ENCODE measurements at places on chromosomes 2 and 18.

DNA sequence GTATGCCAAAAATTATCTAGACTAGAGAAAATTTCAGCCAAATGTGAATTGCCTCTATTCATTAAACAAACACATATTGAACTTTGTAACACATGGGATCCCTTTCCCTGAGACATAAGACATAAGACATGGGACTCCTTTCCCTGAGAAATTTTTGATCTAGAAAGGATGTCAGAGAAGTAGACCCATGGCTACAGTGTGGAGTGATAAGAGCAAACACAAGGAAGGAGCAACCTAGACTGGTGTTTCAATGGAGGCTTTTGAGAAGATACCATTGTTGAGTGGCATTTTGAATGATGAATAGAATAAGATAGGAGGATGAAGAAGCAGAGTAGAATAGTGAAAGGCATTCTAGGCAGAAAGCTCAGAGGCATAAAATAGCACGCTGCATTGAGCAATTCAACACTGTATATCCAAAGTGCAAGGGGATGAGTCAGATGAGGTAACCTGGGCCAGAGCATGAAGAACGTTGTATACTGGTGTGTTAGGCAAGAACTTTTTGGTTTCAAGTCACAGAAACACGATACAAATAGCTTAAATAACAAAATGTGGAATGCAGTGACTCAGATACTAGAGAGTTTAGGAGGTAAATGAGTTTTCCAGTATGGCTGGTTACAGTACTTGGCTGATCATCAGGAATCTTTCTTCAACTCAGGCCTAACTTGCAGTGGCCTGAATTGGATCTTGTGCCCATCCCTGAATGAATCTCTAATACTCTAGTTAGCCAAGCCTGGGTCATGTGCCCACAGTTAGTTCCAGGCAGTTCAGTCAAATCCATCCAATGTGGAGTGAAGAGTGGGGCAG lies 129.8 kb upstream of the TANK start:
- no peak for DNase-seq

- no peak for DNase-seq
Observed at GRCh38 chr2:164693834-164694233, 72.6 kb upstream of the GRB14 start.

GRCh38 chr2:70684846-70685622 lies 83.0 kb downstream of the ADD2 start:
- DNase-seq: no peak

DNA sequence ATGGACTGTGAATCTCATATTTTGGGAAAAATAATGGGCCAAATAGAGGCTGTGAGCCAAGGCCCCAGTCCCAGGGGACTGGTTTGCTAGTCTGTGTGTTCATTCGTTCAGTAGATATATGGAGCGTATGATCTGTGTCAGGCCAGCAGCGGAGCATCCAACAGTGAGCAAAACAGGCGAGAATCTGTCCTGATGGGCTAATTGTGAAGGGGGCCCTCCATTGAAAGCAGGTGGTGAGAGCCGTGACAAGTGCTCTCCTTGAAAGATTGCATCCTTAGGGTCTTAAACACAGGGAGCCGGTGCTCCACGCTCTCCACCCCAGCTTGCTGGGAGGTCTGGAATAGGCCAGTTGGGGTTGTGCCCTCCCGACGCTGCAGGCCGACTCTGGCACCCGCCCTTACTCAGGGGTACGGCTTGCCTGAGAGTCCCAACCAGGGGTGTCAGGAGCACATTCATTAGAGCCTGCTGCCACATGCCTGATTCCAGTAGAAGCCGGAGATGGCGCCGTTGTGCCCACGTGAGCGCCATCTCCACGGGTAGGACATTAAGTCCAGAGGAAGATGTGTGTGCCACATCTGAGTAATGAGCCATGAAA lies 213.3 kb downstream of the SH3RF3 start:
- DNase-seq: no peak

- DNase-seq: no peak
Observed at GRCh38 chr2:58039170-58039611, 7.4 kb upstream of the VRK2 start.

DNA sequence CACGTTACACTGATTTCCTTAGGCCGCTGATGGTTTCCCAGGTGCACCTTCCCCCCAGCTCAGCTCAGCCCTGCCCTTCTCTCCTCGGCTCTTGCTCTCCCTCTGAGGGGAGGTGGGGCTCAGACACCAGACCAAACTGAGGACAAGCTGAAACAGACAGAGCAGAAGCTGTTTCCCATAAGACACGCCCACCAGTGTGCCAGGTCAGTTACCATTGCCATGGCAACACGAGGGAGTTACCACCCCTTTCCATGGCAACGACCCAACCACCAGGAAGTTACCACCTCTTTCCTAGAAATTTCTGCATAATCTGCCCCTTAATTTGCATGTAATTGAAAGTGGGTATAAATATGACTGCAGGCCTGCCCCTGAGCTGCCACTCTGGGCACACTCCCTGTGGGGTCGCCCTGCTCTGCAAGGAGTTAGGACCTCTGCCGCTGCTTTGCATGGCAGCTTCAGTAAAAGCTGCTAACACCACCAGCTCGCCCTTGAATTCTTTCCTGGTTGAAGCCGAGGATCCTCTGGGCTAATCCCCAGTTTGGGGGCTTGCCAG lies 120.9 kb upstream of the SMIM21 start:
- DNase-seq: no peak

DNA sequence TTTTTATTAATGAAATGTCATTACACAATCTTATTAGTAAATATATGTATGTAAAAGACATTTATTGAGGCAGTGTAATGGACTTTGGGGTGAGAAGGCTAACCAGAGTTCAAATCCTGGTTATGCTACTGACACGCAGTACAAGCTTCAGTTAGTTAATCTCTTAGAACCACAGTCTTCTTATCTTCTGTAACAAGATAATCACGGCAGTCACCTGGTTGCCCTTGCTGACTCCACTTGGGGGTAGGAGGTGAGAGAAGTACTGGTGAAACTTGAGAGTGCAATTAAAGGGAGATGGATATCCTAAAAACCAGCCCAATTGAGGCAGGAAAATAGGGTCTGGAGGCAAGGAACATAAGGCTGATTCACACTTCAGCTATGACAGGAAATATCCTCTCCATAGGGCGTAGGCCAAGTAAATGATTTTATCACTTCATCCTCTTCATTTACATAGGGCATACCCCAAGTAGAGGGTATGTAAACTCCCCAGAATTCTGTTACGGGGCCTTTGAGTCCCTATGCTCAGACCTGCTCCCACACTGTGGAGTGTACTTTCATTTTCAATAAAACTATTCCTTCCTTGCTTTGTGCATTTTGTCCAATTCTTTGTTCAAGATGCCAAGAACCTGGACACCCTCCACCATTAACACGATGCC lies 21.3 kb downstream of the SKA1 start:
- no peak for DNase-seq

DNA sequence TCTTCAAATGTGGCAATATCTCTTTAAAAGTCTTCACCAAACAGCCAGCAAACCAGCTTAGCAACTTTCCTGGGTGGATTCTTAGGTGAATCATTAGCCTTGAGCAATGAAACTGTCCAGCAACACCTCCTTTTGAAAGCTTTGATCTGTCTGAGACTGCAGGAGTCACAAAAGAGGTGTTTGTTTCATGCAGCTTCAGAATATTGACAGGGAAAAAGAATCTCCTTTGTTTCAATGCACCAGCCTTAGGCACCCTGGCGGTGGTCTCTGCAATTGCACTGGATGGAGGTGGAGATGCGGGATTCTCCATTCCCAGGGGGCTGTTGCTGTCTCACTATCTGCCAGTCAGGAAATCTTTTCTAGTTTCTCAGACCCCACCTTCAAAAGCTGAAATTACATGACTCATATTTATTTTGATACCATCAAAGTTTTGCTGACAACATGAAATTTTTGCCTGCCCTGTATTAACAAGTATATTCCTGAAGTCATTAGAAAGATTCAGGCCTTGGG lies 76.0 kb upstream of the DSG1 start:
- no peak for DNase-seq

- DNase-seq: no peak
Observed at GRCh38 chr2:241575624-241576292, 17.2 kb downstream of the BOK start.

GRCh38 chr2:96591054-96591453 lies 47.1 kb downstream of the KANSL3 start:
- no peak for DNase-seq

DNA sequence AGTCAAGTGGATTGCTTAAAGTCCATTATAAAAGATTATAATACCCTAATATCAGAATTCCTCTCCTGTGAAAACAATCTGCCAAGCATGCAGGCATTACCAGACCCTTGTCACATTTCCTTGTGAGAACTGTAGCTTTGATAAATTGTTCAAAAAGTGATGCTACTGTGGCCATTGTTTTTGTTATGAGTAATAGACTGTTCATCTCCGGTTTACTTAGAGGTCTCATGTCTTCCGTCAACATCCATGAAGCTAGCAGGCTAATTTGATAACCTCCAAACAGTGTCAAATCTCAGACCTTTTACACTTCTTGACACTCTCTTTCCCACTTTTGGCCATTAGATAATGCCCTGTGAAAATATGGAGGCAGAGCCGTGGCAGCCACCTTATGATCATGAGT lies 342.7 kb downstream of the CPS1 start:
- no peak for DNase-seq

- no peak for DNase-seq
Observed at GRCh38 chr2:98308532-98308931, 37.7 kb upstream of the CNGA3 start.

DNA sequence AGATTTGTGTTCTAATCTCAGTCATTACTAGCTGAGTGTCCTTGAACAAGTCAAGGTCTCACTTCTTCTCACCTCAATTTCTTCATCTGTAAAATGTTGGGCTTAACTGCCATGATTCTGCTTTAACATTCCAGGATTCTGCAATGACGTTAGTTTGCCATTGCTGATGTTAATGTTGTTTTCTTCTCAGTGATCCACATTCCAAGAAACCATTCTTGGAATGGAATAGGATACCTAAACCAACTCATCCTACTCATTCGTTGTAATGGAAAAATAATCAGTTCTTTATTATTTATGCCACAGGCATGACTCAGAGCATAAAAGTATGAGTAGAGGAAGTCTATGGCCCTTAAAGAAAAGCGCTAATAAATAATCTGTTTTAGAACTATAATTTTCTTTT lies 140.2 kb upstream of the ETAA1 start:
- DNase-seq: no peak

- no peak for DNase-seq
Observed at GRCh38 chr2:159082119-159082518, 113.7 kb downstream of the TANC1 start.

DNA sequence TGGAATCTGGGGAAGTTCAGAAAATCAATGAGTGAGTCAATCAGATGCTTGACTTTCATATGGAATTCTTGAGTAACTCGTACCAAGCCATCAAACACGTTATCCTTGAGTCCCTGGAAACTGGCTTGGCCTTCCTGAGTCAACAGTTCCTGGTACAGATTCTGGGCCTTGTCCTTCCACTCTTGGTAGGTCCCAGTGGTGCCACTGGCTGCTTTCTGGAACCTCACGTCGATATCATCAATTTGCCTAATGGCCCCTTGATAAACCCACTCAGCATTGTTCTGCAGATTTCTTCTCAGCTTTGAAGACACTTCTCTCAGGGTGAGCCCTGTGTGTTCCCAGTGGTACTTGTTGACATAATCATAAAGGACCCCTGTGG lies 41.1 kb downstream of the APOB start:
- no peak for DNase-seq

DNA sequence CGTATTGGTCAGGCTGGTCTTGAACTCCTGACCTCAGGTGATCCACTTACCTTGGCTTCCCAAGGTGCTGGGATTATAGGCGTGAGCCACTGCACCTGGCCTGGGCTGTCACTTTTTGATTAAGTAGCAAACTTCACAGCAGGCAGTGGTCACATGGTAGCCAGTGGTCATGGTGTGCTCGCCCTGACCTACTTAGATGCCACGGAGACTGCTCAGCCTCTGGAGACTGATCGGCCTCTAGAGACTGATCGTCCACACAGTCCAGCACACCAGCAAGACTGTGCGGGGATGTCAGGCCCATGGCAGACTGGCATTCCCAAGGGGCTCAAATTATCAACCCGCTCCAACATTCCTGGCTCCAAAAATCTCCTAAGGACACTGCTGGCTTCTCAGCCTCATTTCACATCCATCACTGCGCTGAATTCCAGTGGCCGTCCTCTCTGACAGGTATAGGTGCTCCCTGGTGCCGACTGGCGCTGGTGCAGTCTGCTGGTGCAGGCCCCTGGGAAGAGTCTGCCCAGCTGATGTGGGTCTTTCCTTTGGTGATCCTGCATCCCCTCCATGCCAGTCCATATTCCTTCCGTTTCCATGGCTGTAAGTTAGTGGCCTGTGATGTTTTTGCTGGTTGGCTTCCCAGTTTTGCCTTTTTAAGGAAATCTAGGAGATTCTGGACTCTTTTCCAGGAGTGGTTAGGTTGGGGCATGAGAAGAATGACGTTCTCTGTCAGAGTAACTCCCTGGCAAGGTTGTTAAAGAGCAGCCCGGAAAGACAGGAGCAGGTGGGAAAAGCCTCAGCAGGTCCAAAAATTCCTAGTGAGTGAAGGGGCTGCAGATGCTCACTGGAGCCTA lies 374.5 kb upstream of the HS6ST1 start:
- DNase-seq: no peak

- no peak for DNase-seq
Observed at GRCh38 chr18:33755931-33756560, 178.0 kb downstream of the ASXL3 start.

DNA sequence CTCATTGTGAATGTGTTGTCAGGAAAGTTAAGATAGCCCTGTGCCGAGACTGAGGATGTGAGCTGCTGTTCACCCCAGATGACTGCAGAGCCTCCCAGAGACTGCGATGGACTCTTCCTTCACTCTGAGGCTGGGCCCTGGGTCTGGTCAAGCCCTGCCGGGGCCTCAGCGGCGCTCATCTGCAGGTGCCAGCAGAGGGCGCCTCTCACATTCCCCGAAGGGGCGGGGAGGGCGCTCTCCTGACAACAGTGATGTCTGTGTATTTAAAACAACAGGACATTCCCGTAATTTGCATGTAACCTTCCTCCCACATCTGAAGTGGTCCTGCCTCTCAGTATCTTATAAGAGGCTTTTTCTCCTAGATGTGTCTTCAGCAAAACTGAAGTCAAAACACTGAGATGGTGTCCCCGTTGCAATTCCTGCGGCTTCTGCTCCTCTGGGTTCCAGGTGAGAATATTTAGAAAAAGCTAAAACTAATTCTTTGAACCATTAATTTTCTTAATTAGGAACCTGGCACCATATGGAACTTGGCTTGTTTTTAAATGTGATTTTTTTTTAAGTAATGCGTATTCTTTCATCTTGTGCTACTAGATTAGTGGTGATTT lies 1377.9 kb downstream of the RPIA start:
- DNase-seq: no peak

DNA sequence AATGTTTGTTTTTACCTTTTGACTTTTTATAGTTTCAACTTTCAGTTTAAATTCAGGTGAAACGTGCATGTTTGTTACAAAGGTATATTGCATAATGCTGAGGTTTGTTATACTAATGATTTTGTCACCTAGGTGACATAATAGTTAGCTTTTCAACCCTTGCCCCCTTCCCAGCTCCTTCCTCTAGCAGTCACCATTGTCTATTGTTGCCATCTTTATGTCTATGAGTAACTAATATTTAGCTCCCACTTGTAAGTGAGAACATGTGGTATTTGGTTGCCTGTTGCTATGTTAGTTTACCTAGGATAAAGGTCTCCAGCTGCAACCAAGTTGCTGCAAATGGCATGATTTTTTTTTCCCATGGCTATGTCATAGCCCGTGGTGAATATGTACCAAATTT lies 322.3 kb upstream of the SETBP1 start:
- no peak for DNase-seq

Measured in T-cell (primary cell).